Lung (tissue), 17 donors: ENCODE measurements at places on chromosomes 4 and X.

DNA sequence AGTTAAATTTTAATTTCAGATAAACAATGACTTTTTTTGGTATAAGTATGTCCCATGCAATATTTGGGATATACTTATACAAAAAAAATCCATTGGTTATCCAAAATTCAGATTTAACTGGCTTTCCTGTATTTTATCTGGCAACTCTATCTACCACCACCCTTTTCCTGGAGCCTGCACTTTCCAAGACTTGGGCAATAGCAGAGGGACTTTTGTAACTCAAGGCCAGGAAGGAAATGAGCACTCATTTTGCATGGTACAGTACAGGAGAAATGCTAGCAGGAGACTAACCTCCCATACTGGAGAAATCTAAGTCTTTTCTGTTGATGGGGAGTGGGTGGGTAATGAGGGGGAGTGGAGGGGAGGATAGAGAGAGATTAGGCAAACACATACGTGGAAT lies 37.7 kb upstream of the PLAC1 start:
- no peak for DNase-seq

DNA sequence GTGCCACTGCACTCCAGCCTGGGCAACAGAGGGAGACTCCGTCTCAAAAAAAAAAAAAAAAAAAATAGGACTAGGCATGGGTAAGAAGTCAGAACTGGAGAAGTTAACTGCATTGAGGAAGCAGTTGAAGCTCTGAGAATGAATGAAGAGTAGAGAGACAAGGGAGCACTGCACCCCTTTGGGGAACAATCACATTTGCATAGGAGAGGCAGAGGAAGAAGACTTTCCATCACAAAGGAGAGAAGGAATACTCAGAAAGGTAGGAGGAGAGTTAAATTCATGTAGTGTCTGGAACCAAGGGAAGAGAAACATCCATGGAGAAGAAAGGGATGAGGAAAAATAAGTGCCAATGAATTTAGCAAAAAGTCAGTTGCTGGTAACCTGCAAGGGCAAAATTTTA lies 72.4 kb downstream of the GPC3 start:
- no peak for DNase-seq

DNA sequence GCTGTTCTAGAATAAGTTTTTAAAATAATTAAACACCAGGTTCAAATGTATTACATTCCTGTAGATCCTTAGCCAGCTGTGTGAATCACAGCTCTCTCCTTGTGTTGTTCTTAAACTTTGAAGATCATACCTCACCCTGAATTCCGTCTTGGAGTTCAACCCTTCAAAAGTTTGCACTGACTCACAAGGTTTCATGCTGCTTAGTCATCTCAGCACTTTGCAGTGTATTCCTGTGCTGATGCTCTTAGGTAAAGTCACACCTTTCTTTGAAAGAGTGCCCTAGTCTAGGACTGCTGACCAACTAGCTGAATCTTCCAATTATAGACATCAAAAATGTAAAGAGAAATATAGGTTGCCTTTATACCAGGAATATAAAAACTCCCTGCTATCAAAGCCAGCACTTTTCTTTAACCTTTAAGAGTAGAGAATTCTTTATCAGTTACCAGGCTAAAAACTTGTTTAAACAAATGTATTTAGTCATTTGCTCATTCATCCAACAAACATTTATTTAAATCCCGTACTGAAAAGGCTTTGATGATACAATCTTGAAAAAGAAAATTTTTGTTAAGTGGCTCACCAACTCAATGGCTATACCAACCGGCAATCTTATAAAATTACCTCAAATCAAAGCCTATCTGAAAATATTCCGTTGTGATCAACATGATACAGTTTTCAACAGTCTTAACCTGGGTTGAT lies 169.7 kb downstream of the RAP1GDS1 start:
- DNase-seq, result no peak

DNA sequence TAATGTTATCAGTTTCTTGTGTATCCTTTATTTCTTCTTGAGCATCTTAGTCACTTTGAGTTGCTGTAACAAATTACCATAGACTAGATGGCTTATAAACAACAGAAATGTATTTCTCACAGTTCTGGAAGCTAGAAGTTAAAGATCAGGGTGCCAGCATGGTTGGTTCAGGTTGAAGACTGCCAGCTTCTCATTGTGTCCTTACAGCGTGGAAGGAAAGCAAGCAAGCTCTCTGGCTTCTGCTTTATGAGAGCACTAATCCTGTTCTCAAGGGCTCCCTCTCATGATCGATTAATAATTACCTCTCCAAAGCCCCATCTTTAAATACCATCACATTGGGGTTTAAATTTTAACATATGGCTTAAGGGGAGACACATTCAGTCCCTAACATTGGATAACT lies 497.2 kb downstream of the RAPGEF2 start:
- DNase-seq, result no peak
